Cardiac septum (tissue), 1 donor: ENCODE measurements at places on chromosomes 1 and 21.

DNA sequence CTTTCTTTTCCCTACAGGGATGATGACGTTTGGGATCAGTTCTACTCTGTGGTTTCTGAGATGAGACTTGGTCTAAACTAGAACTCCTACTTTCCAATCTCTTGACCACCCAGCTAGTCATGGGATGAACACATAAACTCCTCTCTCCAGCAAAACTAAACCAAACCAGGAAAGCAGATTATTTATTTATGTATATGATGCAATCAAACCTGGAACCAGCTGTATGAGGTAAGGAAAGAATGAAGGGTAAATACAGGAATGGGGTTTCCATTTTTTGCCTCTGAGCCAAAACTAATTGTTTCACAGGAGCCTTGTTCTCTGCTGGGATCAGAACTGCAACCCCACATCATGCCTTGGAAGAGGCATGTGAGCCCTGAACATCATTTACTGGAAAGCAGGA, 3.3 kb upstream of the AGT start:
- no peak for DNase-seq

GRCh38 chr1:54742282-54742681, 22.0 kb downstream of the PARS2 start:
- DNase-seq, result no peak

DNA sequence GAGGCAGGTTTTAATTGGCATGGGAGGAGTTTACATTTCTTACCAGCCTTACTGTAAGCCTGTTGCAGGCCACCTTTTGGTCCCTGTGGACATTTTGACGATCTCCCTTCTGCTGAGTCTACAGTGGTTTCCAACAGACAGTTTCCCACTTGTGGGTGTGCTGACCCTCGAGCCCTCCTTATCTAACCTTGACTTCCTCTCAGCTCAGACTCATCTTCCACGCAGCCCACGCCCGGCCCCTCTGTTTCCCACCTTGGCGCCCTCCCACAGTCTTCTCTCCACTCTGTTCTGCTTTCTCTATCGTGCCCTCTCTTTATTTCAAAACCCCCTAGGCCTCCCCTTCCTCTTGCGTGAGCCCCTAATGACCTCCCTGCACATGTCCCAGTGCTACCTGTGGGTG, 6.1 kb upstream of the ARL8A start:
- no peak for DNase-seq

DNA sequence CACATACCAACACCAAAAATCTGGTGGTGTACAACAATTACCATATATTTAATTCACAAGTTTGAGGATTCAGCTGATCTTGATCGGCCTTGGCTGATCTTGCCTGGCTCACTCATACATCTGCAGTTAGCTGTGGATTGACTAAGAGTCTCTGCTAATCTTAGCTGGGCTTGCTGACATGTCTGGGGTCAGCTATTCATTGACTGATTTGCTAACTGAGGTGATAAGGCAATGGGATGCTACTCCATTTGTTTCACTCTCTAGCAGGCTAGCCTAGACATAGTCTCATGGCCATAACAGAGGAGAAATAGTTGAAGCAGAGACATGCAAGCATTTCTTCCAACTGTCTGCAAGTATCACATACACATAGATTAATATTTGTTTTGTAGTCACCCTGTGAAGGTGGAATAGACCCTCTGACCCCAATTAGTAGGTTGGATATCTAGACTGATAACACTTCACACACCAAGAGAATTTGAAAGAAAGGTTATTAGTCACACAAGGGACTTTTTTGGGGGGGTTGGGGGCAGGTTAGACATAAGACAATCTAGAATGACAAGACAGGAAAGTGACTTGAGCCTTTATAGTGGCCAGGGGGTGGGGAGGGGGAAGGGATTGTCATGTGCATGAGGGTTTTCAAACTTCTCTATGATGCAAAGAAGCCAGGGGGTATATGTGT, 142.3 kb downstream of the BARHL2 start:
- DNase-seq, result no peak

DNA sequence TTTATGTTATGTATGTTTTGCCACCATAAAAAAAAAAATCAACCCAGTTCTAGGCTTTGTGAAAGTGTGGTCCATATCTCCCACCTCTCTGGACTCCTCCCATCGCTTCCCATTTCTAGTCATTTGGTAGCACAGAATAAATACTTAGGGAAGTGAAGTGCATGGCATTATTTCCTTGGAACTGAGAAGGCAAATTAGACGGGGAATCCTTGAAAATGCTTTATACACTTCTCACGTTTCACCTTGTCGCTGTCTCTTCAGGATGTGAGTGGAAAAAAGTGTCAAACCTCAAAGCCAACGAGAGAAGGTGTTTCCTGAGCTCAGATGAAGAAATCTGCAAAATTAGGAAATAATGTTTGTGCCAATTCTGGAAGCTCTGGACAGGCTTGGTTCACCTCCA, 209.9 kb downstream of the ATG4C start:
- no peak for DNase-seq

DNA sequence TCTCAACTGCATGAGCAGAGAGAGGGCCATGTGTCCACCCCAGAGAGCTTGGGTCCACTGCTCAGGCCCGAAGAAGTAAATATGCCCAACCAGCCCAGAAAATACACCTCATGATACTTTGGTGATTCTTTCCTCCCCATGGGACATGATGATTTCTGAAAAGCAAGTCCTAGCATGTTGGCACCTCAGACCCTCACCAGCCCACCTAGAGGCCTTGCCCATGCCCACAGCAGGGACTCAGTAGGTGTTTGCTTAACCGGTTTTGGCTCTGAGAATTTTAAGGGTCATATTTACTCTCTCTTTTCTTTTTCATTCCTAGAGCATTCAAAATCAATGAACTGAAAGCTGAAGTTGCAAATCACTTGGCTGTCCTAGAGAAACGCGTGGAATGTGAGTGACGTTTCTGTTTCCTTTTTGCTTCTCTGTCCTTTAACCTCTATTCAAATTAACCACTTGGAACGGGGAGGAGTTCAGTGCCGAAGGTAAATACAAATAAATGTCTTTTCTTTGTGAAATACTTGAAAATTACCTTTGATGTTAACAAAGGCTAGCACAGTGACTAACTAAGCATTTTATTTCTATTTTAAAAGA, 79.7 kb downstream of the PDE9A start:
- peak; percentile 5 for DNase-seq

- no peak for DNase-seq
These were observed 57.4 kb upstream of the TARS2 start for GRCh38 chr1:150429805-150430204.

GRCh38 chr1:42005530-42005929, 86.8 kb upstream of the HIVEP3 start:
- no peak for DNase-seq

DNA sequence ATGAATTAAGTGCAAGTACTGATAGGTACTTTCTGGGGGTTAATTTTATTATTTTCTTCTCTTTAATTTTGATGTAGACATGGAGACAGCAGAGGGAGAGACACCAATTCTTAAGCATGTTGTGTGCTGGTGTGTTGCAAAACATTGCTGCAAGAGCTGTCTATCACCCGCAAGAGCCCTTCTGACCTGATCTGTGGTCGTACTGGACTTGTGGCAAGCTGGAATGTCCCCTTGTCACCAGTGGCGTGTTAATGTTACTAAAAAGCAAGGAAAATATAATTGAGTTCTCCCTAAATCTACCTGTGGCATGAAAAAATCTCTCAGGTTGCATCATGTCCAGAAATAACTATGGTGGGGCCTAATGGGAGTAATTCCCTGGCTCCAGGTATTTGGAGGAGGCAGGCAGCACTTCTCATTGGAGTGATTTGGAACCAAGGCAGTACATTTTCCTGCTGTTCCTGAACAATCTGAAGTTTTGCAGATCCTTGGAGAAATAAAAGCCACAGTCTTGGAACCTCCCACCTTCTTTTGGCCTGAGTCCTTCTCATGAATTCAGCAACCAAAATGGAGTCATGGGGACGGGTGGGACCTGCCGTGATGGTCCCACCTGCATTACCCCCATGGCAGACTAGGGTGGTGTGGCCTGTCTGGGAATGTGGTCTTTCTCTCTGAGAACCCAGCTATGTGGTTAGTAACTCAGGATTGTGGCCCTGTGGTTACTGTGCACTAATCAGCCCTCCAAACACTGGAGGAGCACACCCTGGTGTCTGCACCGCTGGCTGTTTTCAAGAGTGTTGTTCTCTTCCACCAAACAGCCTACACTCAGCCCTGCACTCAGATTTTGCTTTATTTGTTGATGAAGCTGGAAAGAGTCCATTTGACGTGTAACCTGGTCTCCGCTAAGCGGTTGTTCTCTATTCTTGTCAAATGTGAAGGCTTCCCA, 57.4 kb downstream of the GALNT2 start:
- no peak for DNase-seq

DNA sequence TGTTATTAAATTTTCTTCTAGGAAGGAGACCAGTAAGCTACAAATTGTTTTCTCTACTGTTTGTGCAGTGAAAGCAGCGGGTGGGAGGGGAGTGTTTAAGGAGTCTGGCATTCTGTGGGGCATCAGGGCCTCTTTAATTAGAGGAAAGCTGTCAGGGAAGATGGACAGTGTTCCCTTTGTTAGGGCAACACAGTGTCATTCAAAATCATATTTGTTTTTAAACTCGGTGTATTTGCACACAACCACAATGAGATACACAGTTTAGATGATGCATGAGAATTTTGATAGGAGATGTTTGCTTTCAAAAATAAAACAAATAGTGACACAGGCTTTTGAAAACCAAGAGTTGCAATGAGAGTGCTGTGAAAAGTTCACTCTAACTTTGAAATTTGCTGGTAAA, 15.1 kb upstream of the ST6GALNAC3 start:
- DNase-seq, result no peak

DNA sequence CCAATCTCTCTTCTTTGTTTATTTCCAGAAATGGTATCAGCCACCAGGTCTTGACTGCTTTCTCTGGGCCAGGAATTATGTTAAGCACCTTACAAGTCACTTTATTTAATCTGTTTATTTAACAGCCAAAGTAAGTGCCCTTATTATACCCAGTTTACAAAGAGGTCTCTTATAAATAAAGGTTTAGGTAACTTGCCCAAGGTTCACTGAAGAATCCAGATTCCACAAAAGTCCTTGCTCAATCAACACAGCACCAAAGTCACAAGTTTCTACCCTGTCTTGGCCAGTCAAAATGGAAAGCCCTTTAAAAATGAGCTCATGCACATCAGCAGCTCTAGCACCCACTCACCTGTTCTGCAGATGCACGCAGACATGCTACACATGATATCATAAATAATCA, 28.0 kb upstream of the ATP1A1 start:
- no peak for DNase-seq

DNA sequence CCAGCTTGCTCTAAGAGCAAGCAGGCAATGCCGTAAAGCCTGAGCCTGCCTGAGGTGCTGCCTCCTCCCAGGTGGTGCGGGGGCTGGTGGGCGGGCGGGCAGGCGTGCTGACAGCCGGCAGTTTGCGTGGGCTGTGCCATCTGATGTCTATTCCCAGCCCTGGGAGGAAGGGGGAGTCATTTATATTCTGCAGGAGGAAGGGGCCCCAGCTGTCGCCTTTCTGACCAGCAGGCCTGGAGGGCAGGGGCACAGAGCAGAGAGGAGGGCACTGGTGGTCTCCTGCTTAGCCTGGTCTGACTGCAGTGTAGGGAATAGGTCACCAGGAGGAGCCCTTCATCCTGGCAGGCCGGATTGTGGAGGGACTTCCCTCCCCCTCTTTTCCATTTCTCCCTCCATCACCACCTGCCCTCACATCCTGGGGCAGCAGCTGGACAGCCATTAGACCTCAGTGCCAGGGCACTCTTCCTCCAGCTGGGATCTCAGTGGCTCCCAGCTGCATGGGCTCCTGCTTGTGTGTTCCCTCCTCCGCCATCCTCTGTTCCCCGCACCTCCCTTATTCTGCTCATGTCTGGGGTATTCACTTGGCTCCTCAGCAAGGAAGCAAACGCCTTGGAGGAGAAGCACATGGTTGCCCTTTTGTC, 4.4 kb downstream of the CYB561D1 start:
- no peak for DNase-seq

DNA sequence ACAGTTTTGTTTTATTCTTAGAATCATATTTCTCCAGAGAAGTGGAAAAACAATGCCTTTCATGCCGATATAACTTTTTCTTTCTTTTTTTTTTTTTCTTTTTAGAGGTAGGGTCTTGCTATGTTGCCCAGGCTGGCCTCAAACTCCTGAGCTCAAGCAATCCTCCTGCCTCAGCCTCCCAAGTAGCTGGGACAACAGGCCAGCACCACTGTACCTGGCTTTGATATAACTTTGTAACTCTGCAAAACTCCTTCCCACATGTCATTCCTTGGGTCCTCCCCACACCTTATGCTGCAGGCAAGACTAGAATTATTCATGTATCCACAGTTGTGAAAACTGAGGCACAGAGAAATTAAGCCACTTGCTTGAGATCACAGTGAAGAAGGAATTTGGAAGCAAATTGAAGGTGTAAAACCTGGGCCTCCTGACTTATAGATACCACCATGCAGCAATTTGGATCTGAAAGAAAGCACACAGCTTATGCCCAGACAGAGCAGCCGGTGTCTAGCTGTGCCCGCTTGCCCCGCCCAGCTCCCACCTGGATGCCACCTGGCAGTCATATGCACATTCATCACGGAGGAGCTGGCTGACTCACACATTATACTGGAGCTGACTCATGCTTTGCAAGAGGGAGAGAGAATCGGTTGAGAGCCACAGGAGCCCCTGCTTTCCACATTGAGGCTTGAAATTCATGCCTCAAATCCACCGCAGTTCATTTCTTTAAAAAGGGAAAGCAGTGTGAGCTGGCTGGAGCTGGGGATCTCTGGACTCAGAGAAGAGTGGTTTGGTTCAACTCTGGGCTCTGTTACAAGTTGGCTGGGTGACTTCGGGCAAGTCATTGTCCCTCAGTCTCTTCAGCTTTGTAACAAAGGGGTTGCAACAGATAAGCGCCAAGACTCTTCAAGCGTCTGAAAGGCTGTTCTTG, 8.3 kb upstream of the SLC2A1 start:
- no peak for DNase-seq

DNA sequence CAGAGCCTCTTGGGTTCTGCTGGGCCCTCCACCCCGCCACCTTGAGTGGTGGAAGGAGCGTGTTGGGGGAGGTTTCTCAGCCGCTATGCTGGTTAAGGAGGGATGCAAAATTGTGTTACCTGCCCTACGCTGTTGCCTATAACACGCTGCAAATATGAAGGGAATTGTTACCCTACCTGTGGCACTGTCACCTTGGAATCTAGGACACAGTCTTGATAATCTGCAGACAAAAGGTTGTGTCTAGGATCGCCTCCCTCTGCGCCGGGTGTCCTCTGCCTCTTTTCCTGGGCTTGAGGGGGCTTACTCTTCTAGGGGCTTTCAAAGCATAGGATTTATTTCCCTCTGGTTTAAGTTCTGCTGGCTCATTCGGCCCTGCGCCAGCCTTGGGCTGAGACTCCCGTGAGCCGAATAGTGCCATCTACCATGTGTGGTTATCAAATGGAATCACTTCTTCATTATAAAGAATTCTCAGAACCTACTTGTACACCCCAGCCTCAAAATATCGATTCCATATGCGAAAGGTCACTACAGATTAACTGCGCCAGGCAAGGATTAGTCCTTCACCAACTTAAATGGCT, 697 bp downstream of the SLC22A15 start:
- no peak for DNase-seq

- DNase-seq, result no peak
These were observed 36.7 kb downstream of the FAM163A start for GRCh38 chr1:179779645-179780272.
